Stimulated activated CD8-positive, alpha-beta memory T cell treated with anti-CD3 and anti-CD28 coated beads, Interleukin-4, amount 100 ng/mL, for 1 hour (primary cell): ENCODE measurements at places on chromosomes 13 and 19.

DNA sequence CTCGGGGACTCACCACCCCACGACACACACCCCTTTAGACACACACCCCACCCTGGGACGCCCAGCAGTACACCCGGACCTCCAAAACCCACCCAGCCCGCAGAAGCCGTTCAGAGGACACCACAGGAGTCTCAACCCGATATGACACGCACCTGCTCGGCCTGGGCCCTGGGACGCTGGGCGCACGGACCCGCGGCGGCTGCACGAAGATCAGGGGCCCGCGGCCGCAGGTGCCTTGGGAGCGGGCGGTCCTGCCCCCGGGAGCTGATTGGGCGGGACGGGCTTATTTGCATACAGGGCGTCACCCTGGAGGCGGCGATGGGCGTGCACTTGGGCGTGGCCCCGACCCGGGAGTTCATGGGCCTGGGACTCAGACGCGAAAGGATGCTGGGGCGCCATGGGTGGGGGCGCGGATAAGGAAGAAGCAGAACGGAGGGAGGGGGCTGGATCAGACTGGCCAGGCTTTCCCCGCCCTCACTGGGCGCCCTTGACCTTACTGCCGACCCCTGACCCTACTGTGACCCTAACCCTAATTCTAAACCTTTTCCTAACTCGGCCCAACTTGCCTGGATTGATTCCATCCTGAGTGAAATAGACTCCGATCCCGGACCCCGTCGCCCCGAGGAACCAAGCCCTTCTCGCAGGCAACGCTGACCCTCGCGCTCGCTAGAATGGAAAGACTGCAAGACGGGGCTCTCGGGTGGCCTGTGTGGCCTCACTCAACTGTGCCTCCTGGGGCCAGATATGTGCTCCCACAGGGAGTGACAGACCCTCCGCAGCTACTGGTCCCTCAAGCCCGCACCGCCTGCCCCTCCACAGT lies at the start of gene MEF2B:
Gene MEF2B, minus strand, starts transcription at position 211 of the 820 bp plus-strand sequence. CDS start 19,528 bp downstream, outside the sequence.
- DNase-seq: peak; percentile 53

- no peak for DNase-seq
Observed at GRCh38 chr19:48760504-48761205, 5.3 kb downstream of the FGF21 start.

- no peak for DNase-seq
Observed at GRCh38 chr13:27500806-27501534, 50.6 kb upstream of the MTIF3 start.

DNA sequence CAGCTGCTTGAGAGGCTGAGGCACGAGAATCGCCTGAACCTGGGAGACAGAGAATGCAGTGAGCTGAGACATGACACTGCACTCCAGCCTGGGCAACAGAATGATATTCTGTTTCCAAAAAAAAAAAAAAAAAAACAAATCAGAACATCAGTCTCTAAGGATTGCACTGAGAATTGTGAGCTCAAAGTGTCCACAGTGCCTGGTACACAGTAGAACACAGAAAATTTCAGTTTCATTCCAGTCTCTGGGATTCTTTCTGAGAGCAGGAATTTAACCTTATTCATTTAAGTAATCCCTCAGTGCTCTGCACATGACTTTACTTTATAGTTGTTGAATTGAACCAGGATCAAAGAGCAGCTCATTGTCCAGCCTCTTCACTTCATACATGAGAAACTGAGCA lies 25.9 kb upstream of the GATAD2A start:
- DNase-seq: no peak

GRCh38 chr19:8814176-8814575 lies 17.9 kb downstream of the ZNF558 start:
- no peak for DNase-seq

DNA sequence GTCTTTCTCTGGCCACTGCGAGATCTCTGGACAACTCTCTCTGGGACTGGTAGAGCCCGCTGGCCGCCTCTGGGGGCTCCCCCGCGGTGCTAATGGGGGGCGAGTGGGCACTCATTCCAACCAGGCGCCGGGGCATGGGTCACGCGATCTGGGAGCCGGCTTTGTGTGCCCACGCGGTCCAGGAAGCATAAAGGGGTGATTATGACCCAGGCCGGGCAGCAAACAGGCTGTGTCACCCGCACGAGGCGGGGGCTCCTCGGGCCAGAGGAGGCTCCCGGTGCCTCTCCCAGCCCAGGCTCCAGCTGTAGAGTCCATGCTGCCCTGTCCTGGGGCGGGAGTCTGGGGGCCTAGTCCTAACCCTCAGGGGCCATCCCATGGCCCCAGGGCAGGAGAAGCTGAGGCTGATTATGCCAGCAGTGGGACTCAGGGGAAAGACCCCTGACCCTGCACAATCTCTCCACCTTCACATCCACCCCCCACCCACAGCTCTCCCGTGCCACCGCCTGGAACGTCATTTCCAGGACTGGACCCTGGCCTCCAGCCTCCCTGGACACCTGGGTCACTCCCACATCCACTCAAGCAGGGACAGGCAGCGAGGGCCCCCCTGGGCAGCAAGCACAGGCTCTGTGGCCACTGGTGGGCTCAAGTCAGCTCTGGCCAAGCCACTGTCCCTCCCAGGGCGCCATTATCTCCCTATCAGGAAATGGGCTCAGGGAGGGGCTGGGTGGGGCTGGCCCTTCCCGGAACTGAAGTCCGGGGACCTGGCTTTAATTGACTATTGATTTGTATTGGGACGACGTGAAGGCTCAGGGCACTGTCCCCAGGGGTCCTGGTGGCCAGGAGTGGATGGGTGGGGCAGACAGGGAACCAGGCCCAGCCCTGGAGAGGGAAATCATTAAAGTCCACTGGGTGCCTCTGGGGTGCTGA lies 50.0 kb downstream of the PTPRS start:
- no peak for DNase-seq

DNA sequence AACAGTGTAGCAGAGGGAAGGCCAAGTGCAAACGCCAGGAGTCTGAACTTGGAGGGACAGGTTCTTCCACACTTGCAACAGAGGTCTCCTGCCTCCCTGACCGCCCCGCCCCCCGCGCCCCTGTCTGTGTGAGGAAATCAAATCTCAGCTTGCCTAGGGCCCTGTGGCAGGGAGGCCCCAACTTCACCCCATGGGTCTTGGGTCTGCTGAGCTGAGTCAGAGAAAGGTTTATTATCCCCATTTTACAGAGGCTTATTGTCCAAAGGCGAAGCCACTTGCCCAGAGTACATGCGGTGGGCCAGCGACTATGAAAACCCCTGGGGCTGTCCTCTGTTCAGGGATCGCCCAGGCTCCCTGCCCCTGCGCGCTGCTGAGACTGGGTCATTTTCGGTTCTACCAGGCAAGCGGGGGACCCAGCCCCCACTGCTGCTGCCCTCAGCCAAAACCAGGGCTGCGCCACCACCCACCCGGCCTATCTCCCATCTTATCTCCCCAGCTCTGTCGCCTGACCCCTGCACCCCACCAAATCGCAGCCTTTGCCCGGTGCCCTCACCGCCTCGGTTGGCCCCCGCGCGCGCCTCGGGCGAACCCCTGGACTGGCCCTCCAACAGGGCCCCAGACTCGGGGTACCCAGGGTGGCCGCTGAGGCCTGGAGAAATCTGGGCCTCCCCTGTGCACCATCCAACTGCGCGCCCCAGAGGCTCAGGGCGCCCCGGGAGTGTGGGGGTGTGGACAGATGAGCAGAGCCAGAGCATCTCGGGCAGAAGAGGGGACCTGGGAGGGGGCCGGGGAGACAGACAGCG lies 850 bp upstream of the CERS4 start:
- no peak for DNase-seq

DNA sequence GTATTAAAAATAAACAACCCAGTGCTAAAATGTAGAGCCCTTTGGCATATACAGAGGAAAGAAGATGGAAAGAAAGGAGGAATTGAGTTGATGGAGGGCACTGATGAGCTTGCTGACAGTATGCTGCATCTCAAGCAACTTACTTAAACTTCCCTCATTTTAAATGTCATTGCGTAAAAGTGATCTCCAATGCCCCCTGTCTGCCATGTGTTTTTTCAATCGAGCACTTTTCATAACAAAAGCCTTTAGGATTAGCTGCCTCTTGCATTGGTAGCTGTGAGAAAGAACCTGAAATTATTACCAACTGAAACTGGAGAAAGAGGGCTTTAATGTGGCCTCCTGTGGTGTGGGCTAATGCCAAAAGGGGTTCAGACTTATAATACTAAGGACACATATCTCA lies 541.6 kb downstream of the SUCLA2 start:
- DNase-seq: no peak

- DNase-seq: peak; percentile 75
Observed at GRCh38 chr19:7652061-7652641, 15.2 kb downstream of the STXBP2 start.

- no peak for DNase-seq
Observed at GRCh38 chr19:46515879-46516350, 20.2 kb upstream of the PNMA8B start.

GRCh38 chr13:23763318-23763717 lies 125.9 kb downstream of the MIPEP start:
- DNase-seq: no peak

GRCh38 chr19:29400917-29401711 lies 124.7 kb upstream of the VSTM2B start:
- DNase-seq: no peak

- no peak for DNase-seq
Observed at GRCh38 chr13:41675306-41675705, 218.0 kb downstream of the RGCC start.

DNA sequence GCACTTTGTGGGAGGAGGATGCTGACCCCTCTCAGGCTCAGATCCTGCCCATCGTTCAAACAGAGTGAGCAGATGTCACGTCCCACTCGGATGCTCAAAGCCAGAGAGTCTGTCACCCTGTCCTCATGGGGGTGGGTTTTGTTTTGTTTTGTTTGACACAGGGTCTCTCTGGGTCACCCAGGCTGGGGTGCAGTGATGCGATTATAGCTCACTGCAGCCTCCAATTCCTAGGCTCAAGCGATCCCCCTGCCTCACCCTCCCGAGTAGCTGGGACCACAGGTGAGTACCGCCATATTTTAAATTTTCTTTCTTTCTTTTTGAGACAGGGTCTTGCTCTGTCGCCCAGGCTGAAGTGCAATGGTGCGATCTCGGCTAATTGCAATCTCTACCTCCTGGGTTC lies 4.0 kb downstream of the ADGRE2 start:
- DNase-seq: no peak

DNA sequence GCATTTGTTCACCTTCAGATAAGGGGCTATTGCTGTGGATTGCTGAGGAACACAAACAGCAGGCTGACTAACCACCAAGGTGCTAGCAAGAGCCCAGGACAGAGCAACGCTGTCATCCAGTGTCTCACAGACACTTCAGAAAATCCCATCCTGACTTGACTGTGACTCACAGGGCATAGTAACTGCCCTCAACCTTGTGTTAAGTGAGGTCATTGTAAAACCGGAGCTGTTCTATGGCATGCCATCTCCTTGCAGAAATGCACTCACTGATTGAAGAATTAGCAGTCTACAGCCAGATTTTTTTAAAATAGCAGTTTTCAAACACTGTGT lies 51.1 kb downstream of the TNFRSF19 start:
- no peak for DNase-seq

- DNase-seq: no peak
Observed at GRCh38 chr19:5125376-5125775, 156.5 kb downstream of the KDM4B start.

- no peak for DNase-seq
Observed at GRCh38 chr13:72469906-72470305, 257.5 kb downstream of the MZT1 start.

DNA sequence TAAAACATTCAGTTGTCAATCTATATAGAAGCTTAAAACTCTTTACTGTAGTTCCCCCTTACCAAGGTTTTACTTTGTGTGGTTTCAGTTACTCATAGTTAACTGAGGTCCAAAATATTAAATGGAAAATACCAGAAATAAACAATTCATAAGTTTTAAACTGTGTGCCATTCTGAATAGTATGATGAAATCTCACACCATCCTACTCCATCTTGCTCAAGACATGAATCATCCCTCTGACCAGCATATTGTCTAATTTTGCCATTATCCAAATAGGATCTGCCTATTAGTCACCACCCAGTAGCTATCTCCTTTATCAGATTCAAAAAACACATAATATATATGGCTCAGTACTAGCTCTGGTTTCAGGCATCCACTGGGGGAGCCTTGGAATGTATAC lies 22.4 kb downstream of the ZNF571 start:
- DNase-seq: no peak

- DNase-seq: no peak
Observed at GRCh38 chr13:31773538-31773937, 34.2 kb downstream of the RXFP2 start.

DNA sequence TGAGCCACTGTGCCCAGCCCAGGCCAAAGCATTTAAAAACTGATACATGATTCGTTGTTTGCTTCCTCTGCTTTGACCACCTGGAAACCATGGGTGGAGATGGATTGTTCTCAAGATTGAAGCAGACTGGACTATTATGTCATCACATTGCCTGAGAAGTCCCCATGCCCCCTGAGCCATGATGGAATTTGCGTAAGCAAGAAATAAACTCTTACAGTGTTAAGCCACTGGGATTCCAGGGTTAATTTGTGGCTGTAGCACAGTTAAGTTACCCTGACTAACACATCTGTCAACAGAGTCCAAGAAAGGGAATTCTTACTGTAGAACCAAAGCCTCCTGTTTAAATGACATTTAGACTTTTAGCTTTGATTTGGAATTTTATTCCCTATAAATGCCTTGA lies 19.4 kb upstream of the DHRS12 start:
- DNase-seq: no peak

- DNase-seq: no peak
Observed at GRCh38 chr13:98466634-98467236, 110.2 kb downstream of the STK24 start.

DNA sequence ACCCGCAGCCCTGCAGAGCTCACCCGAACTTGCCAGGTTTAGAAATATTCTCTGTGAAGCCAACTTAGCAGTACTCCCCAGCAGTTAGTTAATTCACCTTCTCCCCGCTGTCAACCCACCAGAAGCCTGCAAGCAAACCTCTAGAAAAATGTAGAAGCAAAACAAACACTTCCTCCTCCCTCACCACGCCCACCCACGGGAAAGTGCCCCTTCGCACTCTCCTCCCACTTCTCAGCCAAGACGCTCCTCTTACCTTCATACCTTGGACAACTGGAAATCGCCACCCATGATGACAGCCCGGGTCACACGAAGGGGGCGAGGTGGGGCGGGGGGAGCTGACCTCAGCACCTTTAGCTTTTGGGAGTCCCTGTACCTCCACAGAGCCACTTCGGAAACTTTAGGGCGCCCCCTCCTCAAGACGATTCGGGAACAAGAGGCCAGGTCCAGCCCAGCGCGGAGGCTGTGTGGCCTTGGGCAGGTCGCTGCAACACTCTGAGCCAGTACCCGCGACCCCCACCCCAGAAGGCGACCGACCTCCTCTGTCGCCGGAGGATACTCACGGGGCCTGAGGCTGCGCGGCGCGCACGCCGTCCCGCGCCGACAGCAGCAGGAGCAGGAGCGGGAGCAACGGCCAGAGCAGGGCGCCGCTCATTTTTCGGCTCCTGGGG lies 485 bp downstream of the CPAMD8 start:
- no peak for DNase-seq
